ENCODE measurements at places on chromosomes 6 and 20. TPM values are rescaled to one million over a fixed set of nuclear protein-coding genes. Genes with fewer than 3 reads are reported as not detected.

DNA sequence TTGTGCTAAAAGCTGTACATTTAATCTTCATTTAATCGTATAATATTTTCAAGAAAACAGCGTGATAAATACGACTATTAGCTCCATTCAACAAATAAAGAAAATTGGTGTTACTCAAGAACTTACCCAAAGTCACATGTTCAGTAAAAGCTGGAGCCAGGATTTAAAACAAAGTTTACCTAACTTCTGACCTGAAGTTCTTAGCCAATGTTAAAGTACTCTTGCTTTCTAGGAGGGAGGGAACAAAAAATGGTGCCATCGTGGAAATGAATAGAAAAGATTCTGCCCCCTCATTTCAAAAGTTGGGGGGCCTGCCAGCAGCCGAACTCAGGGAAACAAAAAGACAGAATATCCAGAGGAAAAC, 395.8 kb downstream of the CD109 start:
- DNase-seq: no peak

The MRPS18A gene
- total RNA-seq: 36.3 TPM

DNA sequence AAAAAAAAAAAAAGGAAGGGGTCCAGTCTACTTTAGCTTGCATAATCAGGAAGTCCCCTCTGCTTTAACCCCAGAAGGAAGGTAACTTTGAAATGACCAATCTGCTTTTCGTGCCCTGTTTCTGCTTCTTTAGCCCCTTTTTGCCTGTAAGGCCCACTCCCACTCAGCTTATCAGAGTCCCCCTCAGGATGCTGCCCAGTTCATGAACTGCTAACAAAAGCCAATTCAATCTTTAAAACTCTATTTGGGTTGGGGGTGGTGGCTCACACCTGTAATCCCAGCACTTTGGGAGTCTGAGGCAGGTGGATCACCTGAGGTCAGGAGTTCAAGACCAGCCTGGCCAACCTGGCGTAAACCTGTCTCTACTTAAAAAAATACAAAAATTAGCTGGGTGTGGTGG, 12.3 kb downstream of the GHRH start:
- DNase-seq: no peak

DNA sequence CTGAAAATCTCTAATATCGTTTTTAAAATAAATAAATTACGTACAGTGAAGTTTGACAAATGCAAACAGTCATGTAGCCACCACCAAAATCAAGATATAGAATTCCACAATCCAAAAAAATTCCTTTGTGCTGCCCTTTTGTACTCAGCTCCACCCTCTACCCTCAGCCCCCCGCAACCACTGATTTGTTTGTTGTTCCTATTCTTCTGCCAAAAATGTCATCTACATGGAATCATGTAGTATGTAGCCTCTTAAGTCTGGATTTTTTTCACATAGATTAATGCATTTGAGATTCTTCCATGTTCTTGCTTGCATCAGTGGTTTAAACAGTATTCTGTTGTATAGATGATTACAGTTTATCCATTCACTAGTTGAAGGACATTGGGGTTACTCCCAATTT, 8.5 kb upstream of the REPS1 start:
- no peak for DNase-seq

- DNase-seq: no peak
Observed at GRCh38 chr6:113412589-113413357, 444.4 kb upstream of the MARCKS start.

DNA sequence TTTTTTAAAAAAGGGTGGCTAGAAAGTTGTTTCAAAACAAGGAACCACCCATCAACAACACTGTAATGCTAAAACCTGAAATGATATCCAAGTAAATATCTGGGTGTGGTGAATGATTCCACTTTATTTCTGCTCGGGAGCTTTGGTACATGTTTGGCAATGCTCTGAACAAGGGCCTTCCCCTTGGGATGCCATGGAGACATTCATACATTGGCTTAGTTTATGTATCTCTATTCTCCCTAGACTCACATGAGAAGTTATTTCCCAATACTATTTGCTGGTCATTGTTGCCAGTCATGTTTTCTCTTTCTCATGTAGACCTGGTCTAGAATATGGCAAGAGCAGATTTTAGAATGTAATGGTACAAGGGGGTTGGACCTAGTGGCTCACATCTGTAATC, 22.9 kb downstream of the ADTRP start:
- DNase-seq: no peak

The PIM1 gene
- total RNA-seq: 10.6 TPM

DNA sequence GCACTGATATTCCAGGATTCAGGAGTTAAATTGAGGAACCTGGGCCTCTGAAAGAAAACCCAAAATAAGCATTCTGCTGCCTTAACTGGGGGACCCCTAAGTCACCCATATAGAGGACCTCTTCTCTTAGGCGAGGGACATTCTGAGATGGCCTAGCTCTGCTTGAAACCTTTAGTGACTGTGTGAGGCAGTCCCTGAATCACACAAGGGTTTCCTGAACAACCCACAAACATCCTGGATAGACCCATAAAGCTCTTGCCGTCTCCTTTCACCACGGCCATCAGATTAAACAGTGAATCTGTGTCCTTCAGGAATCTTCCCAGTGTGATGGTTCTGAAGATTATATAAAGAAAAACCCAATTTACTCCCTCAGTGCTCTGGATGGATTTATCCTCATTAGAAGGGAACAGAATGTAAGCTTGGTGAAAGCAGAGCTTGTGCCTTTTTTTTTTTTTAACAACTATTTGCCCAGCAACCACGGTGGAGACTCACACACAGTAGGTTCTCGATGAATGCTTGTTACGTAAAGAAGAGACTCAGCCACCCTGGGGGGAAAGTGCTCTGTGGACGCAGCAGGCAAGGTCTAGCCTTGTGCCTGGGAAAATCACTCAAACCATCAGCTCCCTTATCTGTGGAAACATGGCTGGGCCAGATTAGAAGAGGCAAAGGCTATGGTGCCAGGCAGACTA, 39.1 kb upstream of the SIRPG start:
- DNase-seq: no peak

Data from body of pancreas (tissue), 4 donors.